SHP77 treated with DMSO at 0.1 percent for 48 hours (cell line): ENCODE measurements at places on chromosomes 3 and 15.

DNA sequence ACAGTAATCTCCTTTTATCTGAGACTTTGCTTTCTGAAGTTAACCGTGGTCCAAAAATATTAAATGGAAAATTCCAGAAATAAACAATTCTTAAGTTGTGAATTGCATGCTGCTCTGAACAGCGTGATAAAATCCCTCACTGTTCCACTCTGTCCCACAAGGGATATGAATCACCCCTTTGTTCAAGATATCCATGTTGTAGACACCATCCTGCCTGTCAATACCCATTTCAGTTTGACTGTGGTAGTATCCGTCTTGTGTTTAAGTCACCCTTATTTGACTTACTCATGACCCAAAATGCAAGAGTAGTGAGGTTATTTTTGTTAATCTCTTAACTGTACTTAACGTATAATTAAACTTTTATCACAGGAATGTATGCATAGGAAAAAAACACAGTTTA lies 435.0 kb downstream of the SHQ1 start:
- no peak for DNase-seq

- DNase-seq = no peak
These were observed 137.2 kb upstream of the CBLB start for GRCh38 chr3:106006001-106006400.

DNA sequence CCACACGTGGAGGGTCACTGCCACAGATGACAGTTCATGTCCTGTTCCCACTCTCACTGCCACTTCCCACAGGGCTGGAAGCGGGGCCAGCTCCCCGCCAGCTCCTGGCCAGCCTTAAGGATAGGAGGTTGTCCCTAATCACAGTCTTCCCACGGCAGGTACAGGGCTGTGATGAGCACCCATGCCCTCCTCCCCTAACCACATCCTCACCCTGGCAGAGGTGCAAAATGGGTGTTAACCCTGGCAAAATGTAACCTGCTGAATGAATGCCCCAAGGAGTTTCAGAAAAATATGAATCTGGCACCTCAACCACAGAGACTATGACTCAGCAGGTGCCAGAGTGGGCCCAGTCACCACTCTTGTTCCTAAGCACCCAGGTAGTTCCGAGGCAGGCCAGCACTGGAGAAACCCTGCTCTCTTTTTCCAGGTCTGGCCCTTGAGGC lies 185.1 kb upstream of the TPM1 start:
- no peak for DNase-seq

DNA sequence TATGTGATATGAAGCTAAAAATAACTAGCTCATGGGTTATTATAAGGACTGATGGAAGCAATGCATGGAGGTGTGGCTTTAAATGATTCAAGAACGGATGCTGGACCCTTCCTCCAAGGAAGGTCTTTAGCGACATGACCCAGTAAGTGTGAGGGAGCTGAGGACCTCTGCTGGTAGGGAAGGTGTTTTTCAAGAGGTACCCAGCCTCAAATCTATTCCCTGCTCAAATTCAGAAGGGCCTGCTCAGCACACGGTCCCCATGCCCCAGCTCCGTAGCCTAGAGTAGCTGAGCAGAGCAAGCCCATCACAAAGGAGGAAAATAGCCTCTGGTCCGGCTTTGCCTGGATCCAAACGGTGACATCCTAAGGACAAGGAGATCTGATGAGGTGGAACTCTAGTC lies 266.2 kb upstream of the IGF1R start:
- no peak for DNase-seq

- DNase-seq = no peak
These were observed 769.5 kb downstream of the GRM7 start for GRCh38 chr3:7630351-7630911.

DNA sequence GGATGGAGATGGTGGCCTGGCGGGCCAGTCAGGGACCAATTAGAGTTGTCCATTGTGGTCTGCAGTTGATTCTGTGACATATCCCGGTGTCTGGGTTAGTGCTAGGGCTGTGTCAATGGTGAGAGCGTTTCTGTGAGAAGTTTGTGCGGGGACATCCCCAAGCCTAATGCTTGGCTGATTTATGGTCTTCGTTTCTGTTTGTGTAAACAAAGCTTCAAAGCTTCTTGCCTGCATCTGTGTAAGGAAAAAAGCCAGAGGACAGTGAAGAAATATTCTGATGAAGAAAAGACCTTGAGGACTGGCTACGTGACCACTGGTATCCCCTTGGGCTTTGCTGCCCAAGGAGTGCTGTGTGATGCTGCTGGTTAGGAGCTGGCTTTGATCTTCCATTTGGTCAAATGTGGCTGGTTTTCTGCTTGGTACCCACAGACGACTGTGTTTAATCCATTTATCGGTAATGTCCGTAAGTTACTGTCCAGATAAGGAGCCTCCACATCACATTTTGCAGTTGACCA lies 74.6 kb upstream of the LRTM1 start:
- DNase-seq = no peak

DNA sequence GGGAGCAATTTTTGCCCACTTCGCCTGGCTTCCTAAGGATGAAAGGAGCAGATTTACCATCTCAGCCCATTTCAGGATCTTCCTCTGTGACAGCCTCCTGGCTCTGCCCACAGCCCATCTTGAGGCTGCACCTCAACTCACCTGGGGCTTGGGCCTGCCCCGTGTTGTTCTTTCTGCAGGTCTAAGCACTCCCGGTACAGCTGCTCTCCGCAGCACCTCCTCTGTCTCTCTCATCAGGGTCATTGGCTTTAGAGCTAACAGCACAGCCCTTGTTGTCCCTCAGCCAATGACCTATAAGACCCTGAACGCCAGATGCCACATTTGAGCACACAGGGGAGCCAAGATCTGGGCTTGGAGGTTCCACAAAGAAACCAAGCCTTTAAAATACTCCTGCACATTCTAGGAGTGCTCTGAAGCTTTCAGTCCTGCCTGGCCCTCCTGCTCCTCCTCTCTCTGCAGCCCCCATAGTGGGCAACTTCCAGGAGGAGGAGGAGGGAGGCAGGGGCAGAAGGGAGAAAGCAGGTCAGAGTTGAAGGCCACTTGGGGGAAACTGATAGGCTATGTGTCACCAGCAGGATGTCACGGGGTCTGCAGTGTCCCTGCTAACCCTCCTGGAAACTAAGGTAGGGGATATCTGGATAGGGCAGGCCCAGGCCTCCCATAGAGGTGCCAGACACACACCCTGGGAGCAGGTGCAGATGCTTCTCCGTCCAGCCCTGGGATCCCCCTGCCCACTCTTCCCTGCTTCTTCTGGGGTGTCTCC lies 115.6 kb downstream of the ETFA start:
- DNase-seq = no peak

DNA sequence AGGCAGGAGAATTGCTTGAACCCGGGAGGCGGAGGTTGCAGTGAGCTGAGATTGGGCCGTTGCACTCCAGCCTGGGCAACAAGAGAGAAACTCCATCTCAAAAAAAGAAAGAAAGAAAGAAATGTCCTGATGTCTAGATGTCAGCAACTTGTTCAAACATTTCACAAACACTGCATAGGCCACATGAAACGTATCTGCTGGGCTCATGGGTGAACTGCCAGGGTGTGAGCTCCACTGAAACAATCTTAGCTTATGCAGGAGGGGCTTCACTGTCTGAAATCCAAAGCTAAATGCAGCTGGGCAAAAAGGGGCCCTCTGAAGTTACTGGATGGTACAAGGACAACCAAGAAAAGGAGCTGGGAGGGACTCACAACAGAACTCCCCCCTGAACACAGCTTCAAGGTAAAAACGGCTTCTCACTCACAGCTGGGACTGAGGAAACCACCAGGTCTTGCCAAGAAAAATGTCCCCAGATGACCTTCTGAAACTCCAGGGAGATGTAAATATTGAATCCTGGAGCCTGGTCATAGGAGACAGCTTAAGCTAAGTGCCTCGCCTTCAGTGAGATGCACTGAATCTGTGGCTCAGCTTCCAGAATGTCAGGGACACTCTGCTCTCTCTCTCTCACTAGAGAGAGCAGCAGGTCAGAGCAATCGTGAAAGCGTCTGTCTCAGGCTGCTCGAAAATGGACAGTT lies 31.9 kb downstream of the SEC61A1 start:
- DNase-seq = no peak

DNA sequence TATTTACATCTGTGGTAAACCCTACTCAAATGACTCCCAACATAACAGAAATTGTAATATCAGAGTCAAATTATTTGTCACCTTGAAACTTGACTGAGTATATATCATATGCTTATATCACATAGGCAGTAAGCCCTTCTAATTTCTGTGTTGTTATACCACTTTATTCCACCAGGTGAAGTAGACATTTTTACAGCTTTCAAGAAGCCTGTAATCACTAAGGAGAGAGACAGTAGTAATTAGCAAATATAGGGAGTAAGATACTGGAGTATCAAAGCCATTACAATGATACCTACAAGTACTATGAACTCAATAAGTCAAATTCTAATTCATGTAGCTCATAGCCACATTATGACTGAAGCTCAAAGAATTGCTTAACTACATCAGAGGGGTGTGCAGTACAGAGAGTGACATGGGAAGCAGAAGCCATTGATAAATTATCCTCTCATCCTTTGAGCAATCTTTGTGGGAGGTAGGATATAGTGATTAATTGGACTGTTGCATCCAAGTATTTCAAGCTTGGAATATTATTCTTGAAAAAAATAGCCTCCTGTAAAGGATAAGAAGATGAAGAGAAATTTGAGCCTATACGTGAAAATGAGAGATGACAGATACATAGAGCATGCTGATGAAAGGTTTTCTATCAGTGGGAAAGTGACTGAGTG lies 1005.9 kb downstream of the ZPLD1 start:
- no peak for DNase-seq

DNA sequence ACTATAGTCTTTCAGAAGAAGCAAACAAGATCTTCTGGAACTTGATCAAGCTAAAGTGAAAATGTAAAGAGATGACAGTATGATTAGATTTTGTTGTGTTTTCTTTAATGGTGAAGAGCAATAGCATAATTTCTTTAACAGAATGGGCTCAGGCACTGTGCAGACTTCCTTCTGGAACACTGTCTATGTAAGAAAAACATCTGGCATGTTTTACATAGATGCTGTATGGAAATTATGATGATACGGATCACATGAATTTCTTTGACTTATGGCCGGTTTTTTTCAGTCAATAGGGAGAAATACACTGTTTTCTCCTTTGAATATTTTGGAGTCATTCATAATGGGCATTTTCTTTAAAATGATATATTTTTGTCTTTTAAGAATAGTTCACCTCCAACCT lies 42.6 kb downstream of the PHLDB2 start:
- DNase-seq = no peak

DNA sequence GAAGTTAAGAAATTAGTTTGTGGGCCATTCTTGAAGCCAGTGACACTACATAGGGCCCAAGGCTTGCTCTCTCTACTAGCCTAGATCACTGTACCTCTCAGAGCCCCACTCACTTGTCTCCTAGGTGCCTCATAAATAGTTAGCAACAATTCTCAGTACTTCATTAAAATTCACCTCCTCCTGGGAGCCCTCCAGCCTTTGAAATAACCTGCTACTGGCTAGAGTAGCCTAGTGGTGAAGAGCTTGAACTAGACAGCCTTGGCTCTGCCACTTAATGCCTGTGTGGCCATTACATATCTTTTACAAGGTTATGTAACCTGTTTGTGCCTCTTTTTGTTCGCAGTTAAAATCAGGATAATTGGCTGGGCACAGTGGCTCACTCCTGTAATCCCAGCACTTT lies 89.3 kb downstream of the UBE2E2 start:
- no peak for DNase-seq

- DNase-seq = no peak
These were observed 1501.6 kb downstream of the OTOL1 start for GRCh38 chr3:162998205-162998604.

DNA sequence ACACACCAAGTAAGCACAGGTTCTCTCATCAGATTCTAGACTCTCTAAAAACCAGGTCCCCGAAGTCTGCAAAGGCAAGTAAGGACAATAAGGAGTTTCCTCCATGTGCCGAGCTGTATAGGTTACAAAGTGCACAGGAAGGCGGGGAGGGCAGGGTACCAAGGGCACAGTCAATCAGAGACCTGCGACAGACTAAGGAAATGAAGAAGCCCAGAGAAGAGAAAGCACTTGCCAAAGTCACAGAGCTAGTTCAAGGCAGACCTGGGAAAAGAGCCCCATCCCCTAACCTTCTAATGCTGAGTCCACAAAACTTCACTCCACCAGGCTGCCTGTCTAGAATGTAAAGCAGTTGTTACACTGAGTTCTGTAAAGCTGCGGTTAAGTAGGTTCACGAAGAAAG lies 1.7 kb downstream of the SEC13 start:
- DNase-seq = no peak

DNA sequence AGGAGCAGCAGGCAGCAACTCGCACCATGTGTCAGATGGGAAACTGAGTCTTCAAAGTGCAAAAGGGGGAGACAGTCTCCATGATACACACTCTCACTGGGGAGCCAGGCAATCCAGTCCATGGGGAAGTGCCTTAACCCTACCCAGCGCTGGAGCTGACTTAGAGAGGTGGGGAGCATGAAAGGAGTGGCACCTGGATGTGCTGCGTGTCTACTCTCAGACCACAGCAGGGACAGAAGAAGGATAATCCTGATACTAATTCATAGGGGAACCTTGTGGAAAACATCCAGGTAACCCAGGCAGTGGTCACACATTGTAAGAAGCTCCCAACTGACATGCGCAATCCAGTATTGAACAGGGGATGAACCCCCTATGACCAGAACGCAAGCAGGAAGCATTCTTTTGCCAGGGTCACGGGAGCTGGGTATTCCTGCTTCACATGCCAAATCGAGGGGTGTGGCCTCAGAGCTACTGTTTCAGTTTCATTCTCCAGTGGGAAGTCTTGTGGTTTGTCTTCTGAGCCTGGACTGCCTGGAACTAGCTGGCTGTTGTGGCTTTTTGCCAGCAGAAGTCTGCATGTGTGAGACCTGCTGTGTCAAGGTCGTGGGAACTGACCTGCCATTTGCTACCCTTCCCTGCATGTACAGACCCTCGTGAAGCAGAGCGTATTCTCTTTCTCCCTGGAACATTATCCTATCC lies 367.6 kb upstream of the NDN start:
- DNase-seq = no peak

- no peak for DNase-seq
These were observed 123.2 kb upstream of the EPHA3 start for GRCh38 chr3:88984256-88984655.

GRCh38 chr15:69468241-69469121 lies 15.9 kb downstream of the RPLP1 start:
- peak; percentile 91 for DNase-seq

DNA sequence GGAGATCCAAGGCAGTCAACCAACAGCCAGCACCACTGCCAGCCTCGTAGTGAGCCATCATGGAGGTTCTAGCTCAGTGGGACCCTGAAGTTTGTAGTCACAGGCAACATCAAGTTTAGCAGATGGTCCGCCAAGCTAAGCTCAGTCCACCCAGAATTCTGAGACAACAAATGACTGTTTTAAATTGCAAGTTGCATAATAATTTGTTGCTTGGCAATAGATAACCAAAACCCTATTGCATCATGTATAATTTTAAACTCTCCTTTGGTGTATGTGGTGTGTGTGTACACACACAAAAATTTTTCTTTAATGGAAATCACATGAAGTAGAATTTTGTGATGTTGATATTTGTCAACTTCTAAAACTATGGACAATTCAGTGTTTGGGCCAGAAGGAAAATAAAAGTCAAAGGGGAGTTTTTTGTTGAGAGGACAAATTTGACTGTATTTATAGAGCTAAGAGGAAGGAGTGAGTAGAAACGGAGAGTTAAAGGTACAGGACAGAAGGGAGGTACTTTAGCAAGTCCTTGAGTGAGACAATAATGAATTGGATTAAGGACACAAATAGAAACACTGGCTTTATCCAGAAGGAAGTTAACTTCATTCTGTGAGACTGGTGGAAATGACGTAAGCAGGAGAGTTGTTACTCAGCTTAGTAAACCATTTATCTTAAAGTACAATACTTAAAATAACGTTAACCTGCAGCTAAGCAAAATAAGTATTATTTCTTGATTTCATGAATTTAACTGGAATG lies 83.6 kb downstream of the NCEH1 start:
- no peak for DNase-seq

GRCh38 chr3:98501270-98501669 lies 3.8 kb downstream of the OR5K2 start:
- no peak for DNase-seq
